ENCODE measurements at places on chromosomes 2 and 18.

DNA sequence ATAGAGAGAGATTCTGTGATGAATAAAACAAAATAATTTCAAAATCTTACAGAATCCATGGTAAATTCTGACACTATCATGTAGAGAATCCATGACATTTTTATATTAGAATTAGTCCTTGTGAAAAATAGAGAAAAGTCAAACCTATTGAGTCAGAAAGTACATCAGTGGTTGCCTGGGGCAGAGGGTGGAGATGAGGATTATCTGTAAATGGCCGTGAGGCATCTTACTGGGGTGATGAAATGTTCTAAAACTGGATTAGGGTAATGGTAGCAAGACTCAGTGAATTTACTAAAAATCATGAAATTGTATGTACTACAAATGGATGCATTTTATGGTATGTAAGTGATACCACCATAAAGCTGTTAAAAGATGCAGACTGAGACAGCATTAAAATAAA, 323.1 kb downstream of the SLC8A1 start:
- no peak for DNase-seq

- DNase-seq = no peak
Observed at GRCh38 chr2:232897598-232898408, 27.7 kb downstream of the SNORC start.

DNA sequence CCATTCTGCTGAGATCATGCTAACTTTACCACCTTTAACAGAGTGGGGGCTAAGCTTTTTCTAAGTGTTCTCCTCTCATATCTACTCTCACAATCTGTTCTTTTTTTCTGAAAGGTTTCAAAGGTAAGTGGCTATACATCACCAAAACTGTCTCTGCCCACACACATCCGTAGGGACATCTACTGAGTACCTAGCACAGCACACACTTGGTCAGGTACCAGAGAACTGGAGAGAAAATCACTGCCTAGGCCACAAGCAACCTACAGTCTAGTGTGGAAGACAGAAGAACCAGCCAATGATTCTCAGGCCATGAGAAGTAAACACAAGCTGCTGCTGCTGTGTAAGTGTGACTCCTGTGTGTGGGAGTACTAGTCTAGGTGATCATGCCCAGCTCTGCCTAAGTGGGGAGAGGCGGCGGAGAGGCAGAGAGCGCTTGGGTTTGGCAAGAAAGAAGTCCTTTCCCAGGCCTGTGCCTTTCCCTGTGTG, 176.1 kb upstream of the ZFP36L2 start:
- DNase-seq = peak; percentile 86

DNA sequence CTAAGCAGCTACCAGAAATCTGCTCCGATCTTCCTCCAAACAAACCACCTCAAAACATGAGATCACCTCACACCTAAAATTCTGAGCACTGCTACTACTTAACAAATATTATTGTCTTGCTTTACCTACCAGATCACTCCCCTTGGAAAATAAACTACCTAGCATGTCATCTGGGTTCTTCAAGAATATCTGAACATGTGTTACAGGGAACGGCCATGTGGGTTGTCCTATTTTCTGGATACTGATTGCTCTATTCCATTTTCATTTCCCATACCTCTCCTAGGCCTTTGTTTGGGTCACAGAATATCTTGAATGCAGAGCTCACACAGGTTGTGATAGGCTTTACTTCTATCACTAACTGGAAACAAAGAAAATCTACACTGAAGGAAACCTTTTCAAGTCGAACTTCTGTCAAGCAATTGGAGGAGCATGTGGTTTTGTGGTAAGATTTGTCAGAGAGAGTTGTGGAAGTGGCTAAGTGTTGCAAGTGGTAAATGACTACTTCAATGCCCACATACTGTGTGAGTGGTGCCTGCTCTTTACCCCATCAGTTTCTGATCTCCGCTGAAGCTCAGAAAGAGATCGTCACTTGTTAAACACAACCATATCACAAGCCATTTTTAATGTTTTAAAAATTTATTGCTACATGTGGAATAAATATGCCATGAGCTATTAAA, 739.1 kb upstream of the ZEB2 start:
- no peak for DNase-seq

DNA sequence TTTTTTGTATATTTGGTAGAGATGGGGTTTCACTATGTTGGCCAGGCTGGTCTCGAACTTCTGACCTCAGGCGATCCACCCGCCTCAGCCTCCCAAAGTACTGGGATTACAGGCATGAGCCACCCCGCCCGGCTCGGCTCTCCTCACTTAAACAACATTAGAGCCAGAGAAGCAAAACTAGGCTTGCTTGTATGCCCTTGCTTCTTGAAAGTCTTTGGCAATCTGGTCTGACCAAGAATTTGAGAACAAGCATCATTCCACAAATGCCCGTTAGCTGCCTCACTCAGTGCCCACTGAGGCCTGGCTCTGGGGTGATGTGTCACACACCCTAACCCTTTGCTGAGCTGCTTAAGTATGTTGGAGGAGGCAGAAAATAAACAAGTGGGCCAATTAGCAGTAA, 33.5 kb downstream of the SOWAHC start:
- no peak for DNase-seq

DNA sequence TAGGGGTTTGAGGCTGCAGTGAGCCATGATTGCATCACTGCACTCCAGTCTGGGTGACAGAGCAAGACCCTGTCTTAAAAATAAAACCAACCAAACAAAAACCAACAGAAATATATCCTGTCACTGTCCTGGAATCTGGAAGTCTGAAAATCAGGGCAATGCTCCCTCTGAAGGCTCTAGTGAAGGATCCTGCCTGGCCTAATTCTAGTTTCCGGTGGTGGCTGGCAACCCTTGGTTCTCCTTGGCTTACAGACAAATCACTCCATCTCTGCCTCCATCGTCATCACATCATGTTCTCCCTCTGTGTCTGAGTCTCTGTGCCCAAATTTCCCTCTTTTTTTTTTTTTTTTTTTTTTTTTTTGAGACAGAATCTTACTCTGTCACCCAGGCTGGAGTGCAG, 15.9 kb upstream of the VPS4B start:
- no peak for DNase-seq

DNA sequence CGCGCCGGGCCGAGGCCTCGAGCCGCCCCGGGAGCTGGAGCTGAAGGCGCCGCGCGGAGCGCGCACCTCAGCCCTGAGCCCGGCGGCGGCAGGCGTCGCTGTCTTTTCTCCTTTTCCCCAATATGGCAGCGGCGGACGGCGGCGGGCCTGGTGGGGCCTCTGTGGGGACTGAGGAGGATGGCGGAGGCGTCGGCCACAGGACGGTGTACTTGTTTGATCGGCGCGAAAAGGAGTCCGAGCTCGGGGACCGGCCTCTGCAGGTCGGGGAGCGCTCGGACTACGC, 369 bp downstream of the SMCHD1 start:
- DNase-seq = no peak

DNA sequence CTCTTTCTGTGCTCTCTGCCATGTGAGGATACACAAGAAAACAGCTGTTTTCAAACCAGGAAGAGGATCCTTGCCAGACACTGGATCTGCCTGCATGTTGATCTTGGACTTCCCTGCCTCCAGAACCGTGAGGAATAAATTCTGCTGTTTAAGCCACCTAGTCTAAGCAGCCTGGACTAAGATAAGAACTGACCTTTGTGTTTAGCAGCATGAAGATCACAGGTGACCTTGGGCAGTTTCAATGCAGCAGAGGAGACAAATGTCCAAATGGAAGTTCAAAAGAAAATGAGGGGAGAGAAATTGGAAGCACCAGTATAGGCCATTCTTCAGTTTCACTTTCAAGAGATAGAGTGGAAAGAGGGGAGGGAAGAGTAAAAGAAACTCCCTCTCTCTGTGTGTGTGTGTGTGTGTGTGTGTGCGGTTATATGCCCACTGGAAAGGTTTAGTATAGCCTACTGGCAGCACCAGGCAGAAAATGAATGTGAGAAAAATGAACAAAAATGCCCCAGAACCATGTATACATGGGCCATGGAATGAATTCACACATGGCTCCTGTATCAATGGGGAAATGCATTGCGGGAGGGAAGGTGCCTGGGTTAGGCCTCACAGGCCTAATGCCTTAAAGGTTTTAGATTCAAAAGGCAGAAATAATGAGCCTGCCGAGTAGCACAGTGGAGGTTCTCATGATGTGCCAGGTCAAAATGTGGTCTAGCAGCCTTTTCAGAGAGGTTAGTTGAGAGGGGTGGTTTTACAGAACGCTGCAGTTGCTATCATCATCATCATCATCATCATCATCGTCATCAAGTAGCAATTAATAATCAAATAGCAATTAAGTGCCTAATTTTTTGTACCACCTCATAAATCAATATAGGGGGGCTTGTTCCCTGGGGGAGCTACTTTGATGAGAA, 1.1 kb upstream of the CERS6 start:
- DNase-seq = no peak

DNA sequence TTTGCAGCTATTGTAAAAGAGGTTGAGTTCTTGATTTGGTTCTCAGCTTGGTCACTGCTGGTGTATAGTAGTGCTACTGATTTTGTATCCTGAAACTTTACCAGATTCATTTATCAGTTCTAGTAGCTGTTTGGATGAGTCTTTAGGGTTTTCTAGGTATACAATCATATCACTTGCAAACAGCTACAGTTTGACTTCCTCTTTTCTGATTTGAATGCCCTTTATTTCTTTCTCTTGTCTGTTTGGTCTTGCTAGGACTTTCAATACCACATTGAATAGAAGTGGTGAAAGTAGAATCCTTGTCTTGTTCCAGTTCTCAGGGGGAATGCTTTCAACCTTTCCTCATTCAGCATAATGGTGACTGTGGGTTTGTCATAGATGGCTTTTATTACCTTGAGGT, 210.5 kb upstream of the DPP10 start:
- DNase-seq = no peak

DNA sequence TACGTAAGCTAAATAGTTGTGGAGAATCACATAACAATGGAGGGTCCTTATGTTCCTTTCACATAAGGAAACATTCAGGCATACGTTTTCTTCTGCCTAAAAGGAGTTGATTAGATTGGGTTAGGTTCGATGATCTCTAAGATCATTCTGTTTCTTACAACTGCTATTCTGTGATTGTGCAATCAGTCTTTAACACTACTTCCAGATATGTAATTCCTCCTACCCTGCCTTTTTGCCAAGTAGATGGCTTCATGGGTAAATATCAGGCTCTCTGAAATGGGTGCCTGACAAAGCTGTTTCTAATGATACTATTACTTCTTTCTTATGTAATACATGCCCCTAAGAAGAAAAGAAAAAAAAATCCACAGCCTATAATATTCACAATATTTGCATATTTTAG, 321.5 kb downstream of the XIRP2 start:
- DNase-seq = no peak

DNA sequence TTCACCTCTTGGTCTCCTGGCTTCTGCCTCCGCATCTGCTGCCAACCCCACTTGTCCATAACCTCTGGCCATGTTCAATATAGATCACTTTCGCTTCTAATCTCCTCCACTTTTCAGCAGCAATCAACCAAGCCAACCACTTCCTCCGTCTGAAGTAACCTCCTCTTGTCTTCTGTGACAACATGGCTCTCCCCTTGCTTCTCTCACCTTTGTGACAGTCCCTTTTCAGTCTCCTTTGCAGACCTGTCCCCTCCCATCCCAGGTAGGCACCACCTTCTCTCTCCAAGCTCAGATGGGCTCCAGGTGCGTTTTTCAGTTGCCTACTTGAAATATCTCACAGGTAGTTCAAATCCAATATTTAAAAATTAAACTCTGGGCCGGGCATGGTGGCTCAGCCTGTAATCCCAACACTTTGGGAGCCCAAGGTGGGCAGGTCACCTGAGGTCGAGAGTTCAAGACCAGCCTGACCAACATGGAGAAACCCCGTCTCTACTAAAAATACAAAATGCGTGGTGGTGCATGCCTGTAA, 4.7 kb upstream of the PSD4 start:
- DNase-seq = no peak

- DNase-seq = no peak
Observed at GRCh38 chr2:68796295-68796905, 61.8 kb downstream of the ARHGAP25 start.

DNA sequence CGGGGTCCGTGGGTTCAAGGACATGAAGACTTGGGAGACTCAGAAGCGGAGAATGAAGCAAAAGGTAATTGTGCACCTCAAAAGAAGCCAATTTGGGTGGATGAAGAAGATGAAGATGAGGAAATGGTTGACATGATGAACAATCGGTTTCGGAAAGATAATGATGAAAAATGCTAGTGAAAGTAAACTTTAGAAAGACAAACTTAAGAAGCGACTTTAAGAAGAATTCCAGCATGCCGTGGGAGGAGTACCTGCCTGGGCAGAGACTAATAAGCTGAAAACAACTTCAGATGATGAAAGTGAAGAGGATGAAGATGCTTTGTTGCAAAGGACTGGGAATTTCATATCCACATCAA, 43.5 kb downstream of the PSTPIP2 start:
- DNase-seq = no peak
